ENCODE measurements at places on chromosomes 13 and 19.

GRCh38 chr19:38234615-38235014, 10.6 kb upstream of the DPF1 start:
- no peak for DNase-seq

DNA sequence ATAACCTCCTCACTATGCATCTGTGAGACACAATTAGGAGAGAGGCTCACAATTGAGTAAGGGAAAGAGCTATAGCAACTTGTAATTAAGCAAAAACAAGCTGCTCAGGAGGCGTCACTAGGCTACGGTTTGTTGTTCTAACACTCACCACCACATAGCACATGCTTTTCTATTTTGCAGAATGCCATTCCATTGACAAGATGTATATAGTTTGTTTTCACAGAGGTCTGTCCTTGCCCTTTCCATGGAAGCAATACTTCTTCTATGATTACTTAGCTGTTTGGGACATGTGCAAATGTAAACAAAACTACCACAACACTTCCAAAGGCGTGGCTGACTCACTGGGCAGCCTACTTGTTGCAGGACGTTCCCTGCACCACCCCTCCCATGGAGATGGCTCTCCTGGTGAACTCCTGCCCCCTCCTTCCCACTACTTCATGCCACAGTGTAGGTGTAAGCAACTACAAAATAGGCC, 33.9 kb upstream of the FAM216B start:
- no peak for DNase-seq

- DNase-seq: no peak
Measured at GRCh38 chr13:97256343-97256783, 34.2 kb downstream of the MBNL2 start.

DNA sequence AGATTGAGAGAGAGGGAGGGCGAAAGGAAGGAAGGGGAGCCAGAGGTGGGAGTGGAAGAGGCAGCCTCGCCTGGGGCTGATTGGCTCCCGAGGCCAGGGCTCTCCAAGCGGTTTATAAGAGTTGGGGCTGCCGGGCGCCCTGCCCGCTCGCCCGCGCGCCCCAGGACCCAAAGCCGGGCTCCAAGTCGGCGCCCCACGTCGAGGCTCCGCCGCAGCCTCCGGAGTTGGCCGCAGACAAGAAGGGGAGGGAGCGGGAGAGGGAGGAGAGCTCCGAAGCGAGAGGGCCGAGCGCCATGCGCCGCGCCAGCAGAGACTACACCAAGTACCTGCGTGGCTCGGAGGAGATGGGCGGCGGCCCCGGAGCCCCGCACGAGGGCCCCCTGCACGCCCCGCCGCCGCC, at the start of gene TNFSF11:
Gene TNFSF11 (plus strand): TSS at position 142 of the 400 bp plus-strand sequence. CDS start 152 bp downstream, at position 294.
- DNase-seq: no peak

DNA sequence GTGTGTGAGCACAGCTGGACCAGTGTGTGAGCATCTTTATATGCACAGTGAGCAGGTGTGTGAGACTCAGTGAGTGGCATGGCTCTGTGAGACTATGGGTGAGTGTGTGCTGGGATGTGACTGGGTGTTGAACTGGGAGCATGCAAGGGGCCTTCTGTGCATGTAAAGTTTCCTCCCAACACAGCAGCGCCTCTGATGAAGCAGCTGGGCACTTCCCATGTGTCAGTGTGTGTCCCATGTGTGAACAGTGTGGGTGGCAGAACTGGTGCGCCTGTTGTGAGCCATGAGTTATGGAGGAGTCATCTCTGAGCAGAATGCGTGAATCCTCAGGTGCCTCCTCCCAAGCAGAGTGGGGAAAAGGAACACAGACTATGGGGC, 24.1 kb downstream of the LGALS16 start:
- DNase-seq: no peak

- no peak for DNase-seq
Measured at GRCh38 chr13:32151240-32151639, 119.7 kb downstream of the FRY start.

GRCh38 chr19:7860714-7861618, 13.2 kb downstream of the PRR36 start:
- DNase-seq: no peak

- no peak for DNase-seq
Measured at GRCh38 chr19:42330241-42330711, 4.8 kb downstream of the MEGF8 start.

DNA sequence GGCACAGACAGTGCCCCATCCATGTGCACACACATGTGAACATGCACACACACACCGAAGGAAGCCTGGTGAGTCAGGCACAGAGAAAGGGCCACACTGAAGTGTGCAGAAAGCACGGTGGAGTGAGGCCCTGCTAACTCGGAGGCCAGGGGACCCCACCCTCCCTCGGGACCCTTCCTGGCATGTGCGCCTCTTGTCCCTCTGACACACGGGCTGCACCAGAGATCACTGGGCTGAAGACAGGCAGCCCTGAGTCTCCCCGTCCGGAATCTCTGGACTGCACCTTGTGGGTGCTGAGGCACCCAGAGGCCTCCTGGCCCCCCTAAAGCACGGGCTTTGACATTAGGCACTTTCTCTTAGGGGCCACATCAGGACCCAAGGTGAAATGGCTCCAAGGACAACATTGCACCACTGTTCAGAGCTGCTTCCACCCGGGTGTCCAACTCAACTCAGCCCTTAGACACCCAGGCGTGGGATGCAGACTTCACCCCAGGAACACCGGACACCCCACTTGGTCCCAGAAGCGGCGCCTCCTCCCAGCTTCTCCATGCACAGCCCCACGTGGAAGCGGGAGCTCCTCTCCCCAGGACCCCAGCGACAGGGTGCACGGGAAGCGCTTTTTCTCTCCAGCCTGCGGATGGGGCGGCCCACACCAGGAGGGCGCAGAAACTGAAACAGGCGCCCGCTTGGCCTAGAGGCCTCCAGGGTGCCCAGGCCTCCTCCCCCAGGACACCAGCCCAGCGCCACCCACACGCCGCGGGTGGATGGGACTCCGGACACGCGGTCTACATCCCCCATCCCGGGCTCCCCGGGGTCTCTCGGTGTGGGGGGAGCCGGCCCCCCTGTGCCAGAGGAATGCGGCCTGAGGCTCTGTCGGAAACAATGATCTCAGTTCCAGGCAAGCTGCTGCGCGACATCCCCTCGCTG, 90.2 kb downstream of the SPACA7 start:
- no peak for DNase-seq

- DNase-seq: no peak
Measured at GRCh38 chr19:10593820-10594637, 6.9 kb upstream of the AP1M2 start.

DNA sequence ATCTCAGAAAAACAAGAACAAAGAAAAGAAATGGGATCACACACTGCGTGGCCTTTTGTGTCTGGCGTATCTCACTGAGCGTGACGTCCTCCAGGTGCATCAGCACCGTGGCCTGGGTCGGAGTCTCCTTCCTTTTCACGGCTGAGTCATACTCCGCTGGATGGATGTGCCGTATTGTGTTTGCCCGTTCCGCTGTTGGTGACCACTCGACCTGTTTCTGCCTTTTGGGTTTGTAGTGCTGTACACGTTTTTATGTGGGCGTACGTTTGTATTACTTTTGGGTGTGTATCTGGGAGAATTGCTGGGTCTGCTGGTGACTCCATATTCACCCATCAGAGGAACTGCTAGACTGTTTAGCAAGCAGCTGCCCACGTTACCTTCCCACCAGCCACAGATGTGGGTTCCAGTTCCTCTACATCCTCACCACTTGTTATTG, 11.4 kb downstream of the ARID3A start:
- no peak for DNase-seq

DNA sequence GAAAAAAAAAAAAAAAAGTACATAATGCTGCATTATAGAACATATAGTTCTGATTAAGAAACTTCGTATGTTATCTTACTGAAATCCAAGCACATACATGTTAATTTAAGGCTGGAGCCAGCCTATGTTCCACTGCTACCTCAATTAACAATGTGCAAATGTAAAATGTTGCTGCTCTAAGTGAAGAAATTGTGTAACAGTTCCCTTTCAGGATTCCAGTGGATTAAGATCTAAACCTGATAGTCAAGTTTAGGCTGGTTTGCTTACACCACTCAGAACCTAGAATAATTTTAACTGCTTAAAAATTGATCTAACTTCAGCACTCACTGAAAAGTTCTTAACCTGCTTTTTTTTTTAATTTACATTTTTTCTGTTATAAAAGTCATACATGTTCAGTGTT, 4.2 kb downstream of the VPS36 start:
- DNase-seq: no peak

DNA sequence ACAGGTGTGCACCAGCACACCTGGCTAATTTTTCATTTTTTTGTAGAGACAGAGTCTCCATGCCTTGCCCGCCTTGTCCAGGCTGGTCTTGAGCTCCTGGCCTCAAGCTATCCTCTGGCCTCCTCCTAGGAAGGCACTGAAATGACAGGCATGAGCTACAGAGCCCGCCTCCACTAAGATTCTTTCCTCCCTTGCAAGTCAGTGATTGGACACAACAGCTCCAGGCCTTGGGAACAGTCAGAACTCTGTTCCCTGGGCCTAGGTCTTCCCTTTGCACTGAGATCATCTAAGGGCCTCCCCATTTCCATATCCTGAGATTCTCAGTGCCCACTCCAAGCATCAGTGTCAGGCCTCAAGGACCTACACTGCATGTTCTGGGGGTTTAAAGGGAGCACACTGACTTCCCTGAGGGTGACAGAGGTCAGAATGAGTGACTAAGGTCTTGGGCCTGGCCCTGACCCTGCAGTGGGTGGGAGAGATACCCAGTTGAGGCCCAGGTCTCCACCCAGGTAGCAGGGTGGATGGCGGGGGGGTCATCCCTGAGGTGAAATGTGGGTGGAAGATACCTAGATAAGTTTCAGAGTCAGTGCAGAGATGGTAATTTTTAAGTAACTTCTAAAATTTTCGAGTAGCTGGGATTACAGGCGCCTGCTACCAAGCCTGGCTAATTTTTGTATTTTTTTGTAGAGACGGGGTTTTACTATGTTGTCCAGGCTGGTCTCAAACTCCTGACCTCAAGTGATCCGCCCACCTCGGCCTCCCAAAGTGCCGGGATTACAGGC, 17.3 kb upstream of the ERCC1 start:
- no peak for DNase-seq

- no peak for DNase-seq
Measured at GRCh38 chr19:54138489-54139256, 1.1 kb downstream of the CNOT3 start.

DNA sequence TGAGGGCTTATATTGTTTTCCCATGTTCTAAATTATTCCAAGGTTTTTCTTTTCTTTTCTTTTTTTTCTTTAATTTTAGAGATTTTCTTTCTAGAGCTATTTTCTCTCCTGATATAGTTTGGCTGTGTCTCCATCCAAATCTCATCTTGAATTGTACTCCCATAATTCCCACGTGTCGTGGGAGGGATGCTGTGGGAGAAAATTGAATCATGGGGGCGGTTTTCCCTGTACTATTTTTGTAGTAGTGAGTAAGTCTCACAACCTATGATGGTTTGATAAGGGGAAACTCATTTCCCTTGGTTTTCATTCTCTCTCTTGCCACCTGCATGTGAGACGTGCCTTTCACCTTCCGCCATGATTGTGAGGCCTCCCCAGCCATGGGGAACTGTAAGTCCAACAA, 1906.4 kb upstream of the PRR20A start:
- DNase-seq: no peak

DNA sequence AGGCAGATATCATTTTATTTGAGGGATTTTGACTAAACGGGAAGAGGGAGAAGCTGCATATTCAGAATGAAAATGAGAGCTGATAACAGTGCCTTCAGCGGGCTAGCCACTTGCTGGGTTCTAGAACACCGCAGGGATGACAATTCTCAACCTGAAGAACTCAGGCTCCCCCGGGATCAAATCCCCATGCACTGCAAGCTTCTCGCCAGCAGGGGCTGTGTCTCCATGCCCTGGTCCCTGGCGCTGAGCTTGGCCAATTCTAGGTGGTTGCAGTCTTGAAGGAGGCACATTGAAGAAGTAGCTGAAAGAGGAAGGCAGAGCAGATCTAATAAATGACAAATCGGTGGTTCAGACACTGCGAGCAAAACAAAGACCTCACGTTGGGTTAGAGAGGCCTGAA, 128.7 kb downstream of the UQCRFS1 start:
- no peak for DNase-seq

GRCh38 chr13:27595055-27595811, 25.1 kb downstream of the LNX2 start:
- DNase-seq: no peak

GRCh38 chr19:39845172-39845571, 1.0 kb downstream of the FBL start:
- DNase-seq: no peak

- DNase-seq: no peak
Measured at GRCh38 chr13:102599426-102600012, 2.7 kb downstream of the TPP2 start.

DNA sequence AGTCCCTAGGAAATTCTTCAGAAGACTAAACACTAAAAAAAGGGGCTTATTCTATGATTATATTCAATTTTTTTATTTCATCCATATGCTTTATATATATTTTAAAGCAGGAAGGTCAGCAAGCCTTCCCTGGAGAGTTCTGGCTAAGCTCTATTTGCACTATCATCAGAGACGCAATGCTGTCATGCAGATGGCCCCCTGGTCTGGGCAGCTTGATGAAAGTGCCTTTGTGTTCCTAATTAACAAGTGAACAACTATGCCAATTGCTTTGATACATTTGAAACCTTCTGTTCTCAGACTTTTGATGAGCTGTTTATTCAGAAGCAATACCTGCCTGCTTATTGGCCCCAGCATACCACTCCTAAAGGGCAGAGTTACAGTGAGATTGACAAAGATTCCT, 1344.6 kb downstream of the OLFM4 start:
- no peak for DNase-seq

GRCh38 chr13:44932850-44933251, 56.4 kb downstream of the NUFIP1 start:
- DNase-seq: no peak

- no peak for DNase-seq
Measured at GRCh38 chr13:37132211-37132610, 26.7 kb upstream of the CSNK1A1L start.

DNA sequence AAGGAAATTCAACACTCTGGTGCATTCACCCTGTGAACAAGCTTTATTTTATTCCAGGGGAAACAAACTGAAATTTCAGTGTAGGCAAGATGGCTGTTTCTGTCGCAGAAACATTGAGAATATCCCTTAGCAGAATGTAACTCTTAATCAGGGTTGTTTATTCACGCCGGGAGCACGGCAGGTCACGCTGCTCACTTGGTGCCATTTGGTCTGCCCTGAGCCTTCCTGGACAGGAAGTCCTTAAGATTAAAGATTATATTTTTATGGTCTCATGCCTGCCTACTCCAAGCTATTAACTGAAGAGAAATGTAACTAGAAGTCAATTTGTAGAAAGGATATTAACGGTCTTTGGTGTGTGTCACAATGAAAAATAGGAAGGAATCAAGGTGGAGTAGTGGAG, 185.3 kb upstream of the ARGLU1 start:
- DNase-seq: no peak

DNA sequence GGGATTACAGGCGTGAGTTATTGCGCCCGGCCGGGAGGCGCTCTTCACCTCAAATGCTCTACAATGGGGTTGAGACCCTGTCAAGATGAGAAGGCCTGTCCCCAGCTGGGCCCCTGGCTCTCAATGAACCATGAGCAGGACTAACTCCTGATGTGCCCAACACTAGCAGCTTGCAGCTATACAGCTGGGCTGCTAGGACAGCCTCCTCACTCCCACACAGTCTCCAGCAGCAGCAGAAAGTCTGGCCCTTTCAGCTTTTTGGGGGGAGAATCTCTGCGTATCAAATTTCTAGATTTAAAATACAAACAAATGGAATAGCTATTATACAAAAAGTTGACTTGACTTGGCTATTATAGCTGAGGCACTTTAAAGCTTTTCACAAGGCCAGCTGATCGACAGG, 30.2 kb downstream of the TMTC4 start:
- no peak for DNase-seq
